ENCODE measurements at places on chromosomes 2 and 18. TPM values are rescaled to one million over a fixed set of nuclear protein-coding genes. Genes with fewer than 3 reads are reported as not detected.

The CDH19 gene
- total RNA-seq = not detected

The ACYP2 gene
- 9.6 TPM for total RNA-seq

The IGFBP5 gene
- total RNA-seq = not detected

The TMEM131 gene
- total RNA-seq = 40.5 TPM

The NTSR2 gene
- not detected for total RNA-seq

The IL18RAP gene
- 7.6 TPM for total RNA-seq

The DYNAP gene
- total RNA-seq = not detected

The ANKRD30BL gene
- total RNA-seq = not detected

The WDR43 gene
- total RNA-seq = 110 TPM

The KRTCAP3 gene
- total RNA-seq = 14.6 TPM

The DPYSL5 gene
- not detected for total RNA-seq

The FSHR gene
- not detected for total RNA-seq

The COBLL1 gene
- 0.58 TPM for total RNA-seq

The SERPINB13 gene
- not detected for total RNA-seq

The LDAH gene
- 26.7 TPM for total RNA-seq

The DSG2 gene
- total RNA-seq = 1.6 TPM

The ASXL3 gene
- total RNA-seq = not detected
